ENCODE measurements at places on chromosomes 6 and 20.
A peak's percentile ranks its signal among the peaks of the same experiment; 100 is the strongest.

DNA sequence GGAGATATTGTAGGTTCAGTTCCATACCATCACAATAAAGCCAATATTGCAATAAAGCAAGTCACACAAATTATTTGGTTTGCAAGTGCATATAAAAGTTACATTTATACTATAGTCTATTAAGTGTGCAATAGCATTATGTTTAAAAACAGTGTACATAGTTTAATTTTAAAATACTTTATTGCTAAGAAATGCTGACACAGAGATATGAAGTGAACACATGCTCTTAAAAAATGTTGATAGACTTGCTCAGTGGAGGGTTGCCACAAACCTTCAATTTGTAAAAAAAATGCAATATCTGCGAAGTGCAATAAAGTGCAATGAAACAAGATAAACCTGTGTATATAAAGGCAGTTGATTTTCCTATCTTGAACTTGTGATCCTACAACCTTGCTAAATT is 161.5 kb downstream of the PRDM13 start:
- H3K27me3 ChIP-seq: no peaks in the 10 kb centered on the region
- no peaks in the 10 kb centered on the region for H3K36me3 ChIP-seq
- no peak overlapping the region for H3K4me3 ChIP-seq
- H3K27ac ChIP-seq: no peak overlapping the region

DNA sequence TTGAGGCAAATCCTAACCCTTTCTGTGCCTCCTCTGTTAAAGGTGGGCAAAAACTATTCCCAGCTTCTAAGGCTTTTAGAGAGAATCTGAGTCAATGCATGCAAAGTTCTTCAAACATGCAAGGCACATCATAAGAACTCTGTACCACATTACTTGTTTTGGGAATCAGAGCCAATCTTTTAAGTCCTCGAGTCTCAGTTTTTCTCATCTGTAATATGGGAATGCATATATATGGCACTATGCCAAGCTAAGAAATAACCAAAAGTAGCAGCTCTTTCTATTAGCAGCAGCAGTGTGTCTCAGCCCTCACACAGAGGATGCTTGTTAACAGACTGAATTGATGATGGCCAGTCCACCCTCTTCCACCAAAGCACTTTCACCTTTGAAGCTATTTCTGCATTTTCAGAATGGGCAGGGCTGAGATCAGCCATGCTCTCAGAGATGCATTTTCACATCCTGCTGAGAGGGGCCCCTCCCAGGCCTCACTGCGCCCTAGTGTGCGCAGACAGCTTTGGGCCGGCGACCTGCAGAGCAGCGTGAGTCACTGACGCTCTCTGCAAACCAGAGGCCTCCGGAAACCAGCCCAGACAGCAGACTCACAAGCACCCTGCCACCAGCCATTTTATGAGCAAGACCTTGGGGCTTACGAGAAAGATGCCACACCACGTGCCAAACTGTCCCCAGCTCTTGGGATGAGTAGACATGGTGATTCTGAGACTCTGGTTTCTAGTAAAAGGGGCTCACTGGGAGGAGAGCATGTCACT is 138.0 kb downstream of the NFATC2 start:
- H3K4me1 ChIP-seq: peaks cover 11% of the 10 kb centered on the region
- H3K4me3 ChIP-seq: no peak overlapping the region
- H3K36me3 ChIP-seq: no peaks in the 10 kb centered on the region
- no peak overlapping the region for H3K27ac ChIP-seq
- H3K27me3 ChIP-seq: no peaks in the 10 kb centered on the region
- peak; percentile 94 for DNase-seq

DNA sequence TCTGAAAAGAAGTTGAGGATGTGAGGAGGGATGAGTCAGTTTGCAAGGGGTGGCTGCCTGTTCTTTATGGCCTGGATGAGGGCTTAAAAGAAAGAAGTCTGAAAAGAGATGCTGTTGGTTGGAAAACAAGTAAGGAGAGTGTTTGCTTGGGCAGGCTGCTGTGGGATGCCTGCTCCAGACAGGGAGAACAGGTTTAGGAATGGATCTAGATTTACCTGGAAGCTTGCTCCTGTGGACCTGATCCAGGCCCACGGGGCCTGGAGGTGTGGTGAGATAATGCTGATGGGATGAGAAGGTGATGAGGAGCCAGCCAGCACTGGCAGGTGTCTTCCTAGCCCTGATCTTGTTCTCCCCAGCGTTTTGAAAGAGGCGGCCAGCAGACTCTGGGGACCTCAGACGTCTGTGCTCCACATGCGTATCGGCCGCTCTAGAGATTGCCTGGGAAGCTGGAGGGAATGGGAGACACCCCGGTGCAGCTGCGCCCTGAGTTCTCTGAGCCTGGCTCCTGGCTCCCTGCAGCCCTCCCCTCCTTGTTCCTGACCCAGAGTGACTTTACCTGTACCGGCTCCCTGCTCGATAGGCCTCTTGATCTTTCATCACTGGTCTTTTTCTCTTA is 331.3 kb downstream of the ZFAND3 start:
- no peaks in the 10 kb centered on the region for H3K27me3 ChIP-seq
- H3K4me3 ChIP-seq: no peak overlapping the region
- H3K4me1 ChIP-seq: peaks cover 31% of the 10 kb centered on the region
- peaks cover 42% of the 10 kb centered on the region for H3K36me3 ChIP-seq

DNA sequence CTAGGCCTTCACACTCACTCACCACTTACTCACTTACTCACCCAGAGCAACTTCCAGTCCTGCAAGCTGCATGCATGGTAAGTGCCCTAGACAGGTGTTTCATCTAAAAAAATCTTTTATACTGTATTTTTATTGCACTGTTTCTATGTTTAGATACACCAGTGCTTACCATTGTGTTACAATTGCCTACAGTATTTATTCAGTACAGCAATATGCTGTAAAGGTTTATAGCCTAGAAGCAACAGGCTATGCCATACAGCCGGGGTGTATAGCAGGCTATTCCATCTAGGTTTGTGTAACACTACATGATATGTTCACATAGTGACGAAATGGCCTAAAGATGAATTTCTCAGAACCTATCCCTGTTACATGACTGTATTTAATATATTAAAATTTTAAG is 37.1 kb upstream of the KCNK5 start:
- H3K27me3 ChIP-seq: no peaks in the 10 kb centered on the region
- no peaks in the 10 kb centered on the region for H3K4me1 ChIP-seq
- H3K4me3 ChIP-seq: no peak overlapping the region
- H3K27ac ChIP-seq: no peak overlapping the region
